ENCODE measurements at places on chromosomes 2 and 18.
A peak's percentile ranks its signal among the peaks of the same experiment; 100 is the strongest.

- no peak overlapping the region for H3K4me3 ChIP-seq
- H3K36me3 ChIP-seq = peaks cover 69% of the 10 kb centered on the region
- H3K27me3 ChIP-seq = no peaks in the 10 kb centered on the region
- no peak for DNase-seq
Measured at GRCh38 chr18:23881778-23882177, 132.8 kb upstream of the TTC39C start.

- H3K27me3 ChIP-seq = no peaks in the 10 kb centered on the region
- no peaks in the 10 kb centered on the region for H3K4me1 ChIP-seq
- H3K27ac ChIP-seq = no peak overlapping the region
- no peak for DNase-seq
Measured at GRCh38 chr18:64392202-64392601, 243.3 kb upstream of the LINC00305 start.

GRCh38 chr2:14706201-14706600 is 73.7 kb downstream of the LRATD1 start:
- no peaks in the 10 kb centered on the region for H3K27me3 ChIP-seq
- H3K4me3 ChIP-seq = no peak overlapping the region
- H3K4me1 ChIP-seq = no peaks in the 10 kb centered on the region
- DNase-seq = no peak

GRCh38 chr2:75311993-75312392 is 112.7 kb upstream of the TACR1 start:
- peaks cover 8% of the 10 kb centered on the region for H3K4me1 ChIP-seq
- H3K4me3 ChIP-seq = no peak overlapping the region
- no peak for DNase-seq

- peaks cover 39% of the 10 kb centered on the region for H3K27me3 ChIP-seq
- DNase-seq = no peak
- H3K36me3 ChIP-seq = no peaks in the 10 kb centered on the region
- no peak overlapping the region for H3K4me3 ChIP-seq
Measured at GRCh38 chr2:20669562-20670314, 2.8 kb downstream of the GDF7 start.

- H3K36me3 ChIP-seq = peaks cover 4% of the 10 kb centered on the region
- DNase-seq = no peak
- no peak overlapping the region for H3K4me3 ChIP-seq
- no peaks in the 10 kb centered on the region for H3K27me3 ChIP-seq
Measured at GRCh38 chr2:3195641-3196476, 181.8 kb downstream of the EIPR1 start.

- no peak for DNase-seq
- H3K4me1 ChIP-seq = peaks cover 25% of the 10 kb centered on the region
- peaks cover 8% of the 10 kb centered on the region for H3K36me3 ChIP-seq
Measured at GRCh38 chr2:15731213-15731888, 139.7 kb downstream of the DDX1 start.

- H3K4me3 ChIP-seq = no peak overlapping the region
- no peak overlapping the region for H3K27ac ChIP-seq
- peaks cover 87% of the 10 kb centered on the region for H3K27me3 ChIP-seq
- H3K36me3 ChIP-seq = peaks cover 16% of the 10 kb centered on the region
- no peak for DNase-seq
- H3K4me1 ChIP-seq = peaks cover 9% of the 10 kb centered on the region
Measured at GRCh38 chr2:73172963-73173362, 29.4 kb upstream of the NOTO start.

- DNase-seq = no peak
- no peak overlapping the region for H3K4me3 ChIP-seq
- no peaks in the 10 kb centered on the region for H3K27me3 ChIP-seq
- H3K36me3 ChIP-seq = no peaks in the 10 kb centered on the region
- H3K4me1 ChIP-seq = no peaks in the 10 kb centered on the region
- no peak overlapping the region for H3K27ac ChIP-seq
Measured at GRCh38 chr18:69257861-69258458, 142.7 kb upstream of the DOK6 start.

DNA sequence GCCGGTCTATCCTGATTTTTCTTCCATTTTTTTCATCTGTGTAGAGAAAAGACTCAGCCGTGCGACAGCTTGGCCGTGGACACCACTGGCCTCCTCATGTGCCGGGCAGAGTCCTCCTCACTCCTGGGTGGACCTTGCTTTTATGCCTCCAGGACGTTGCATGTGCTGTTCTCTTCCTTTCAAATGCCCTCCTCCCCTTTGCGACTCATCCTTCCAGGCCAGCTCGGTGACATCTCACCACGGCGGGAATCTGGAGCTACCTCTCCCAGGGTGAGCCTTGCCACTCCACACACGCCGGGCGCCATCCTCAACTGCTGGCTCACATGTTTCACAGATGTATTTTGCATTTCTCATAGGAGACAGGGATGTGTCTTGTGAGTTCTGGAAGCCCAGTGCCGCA is 198.5 kb upstream of the HDAC4 start:
- H3K4me3 ChIP-seq = no peak overlapping the region
- peaks cover 69% of the 10 kb centered on the region for H3K27me3 ChIP-seq
- H3K36me3 ChIP-seq = no peaks in the 10 kb centered on the region

- DNase-seq = no peak
- H3K36me3 ChIP-seq = no peaks in the 10 kb centered on the region
- H3K4me3 ChIP-seq = no peak overlapping the region
- no peaks in the 10 kb centered on the region for H3K27me3 ChIP-seq
Measured at GRCh38 chr2:191202209-191202721, 42.9 kb upstream of the MYO1B start.

DNA sequence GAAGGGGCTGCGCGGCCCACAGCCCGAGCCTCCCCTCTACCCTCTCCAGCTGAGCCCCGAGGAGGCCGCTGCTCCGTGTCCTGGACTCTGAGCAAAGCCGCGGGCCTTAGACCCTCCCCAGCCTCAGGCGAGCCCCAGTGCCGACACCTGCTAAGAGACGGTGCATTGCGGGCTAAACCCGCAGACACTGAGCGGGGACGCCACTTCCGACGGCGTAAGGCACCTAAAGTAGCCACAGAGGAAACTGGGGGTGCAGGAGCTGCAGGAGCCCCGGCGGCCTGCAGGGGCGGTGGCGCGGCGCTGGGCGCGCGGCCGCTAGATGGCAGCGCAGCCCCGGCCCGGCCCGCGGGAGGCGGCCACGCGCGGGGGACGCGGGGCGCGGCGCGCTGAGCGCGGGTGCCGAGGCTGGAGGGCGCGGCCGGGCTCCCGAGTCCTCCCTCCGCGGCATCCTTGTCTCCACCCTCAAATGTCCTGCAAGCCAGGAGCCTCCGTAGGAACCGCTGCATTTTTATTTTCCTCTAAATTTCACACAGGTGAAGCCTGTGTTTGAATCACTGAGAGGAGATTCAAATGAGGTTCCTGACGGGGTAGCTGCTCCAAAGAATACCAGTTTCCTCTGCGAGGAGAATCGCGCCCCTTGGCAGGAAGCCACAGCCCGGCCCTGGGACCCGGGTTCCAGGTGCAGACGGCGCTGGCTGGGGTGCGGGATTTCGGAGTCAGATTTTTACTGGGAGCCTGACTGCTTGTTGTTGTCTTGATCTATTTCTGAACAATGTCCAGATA is 650.5 kb downstream of the GALR1 start:
- H3K27me3 ChIP-seq = peaks cover 12% of the 10 kb centered on the region
- H3K4me3 ChIP-seq = peak overlapping the region; percentile 61
- no peaks in the 10 kb centered on the region for H3K36me3 ChIP-seq
- peak; percentile 81 for DNase-seq
- no peak overlapping the region for H3K27ac ChIP-seq
- no peaks in the 10 kb centered on the region for H3K4me1 ChIP-seq

DNA sequence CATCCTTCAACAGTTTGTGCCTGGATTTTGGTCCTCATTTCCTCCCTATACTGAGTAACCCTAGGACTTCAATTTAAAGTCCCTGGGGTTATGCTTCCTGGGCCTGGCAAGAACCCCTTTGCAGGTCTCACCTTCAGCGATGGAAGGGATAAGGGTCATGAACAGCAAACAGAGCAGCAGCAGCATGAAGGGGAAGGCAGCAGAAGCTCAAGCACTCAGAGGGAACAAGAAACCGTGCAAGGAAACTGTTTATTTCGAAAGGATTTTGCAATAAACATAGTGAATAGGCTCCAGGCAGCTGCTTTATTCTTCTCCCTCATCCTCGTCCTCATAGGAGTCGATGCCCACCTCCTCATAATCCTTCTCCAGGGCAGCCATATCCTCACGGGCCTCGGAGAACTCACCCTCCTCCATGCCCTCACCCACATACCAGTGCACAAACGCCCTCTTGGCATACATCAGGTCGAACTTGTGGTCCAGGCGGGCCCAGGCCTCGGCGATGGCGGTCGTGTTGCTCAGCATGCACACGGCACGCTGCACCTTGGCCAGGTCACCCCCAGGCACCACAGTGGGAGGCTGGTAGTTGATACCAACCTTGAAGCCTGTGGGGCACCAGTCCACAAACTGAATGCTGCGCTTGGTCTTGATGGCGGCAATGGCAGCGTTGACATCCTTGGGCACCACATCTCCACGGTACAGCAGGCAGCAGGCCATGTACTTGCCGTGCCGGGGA is 2.8 kb upstream of the TUBA4B start:
- peak overlapping the region; percentile 54 for H3K4me3 ChIP-seq
- no peaks in the 10 kb centered on the region for H3K27me3 ChIP-seq
- H3K27ac ChIP-seq = peak overlapping the region; percentile 96
- H3K36me3 ChIP-seq = peaks cover 72% of the 10 kb centered on the region
- peaks cover 55% of the 10 kb centered on the region for H3K4me1 ChIP-seq

DNA sequence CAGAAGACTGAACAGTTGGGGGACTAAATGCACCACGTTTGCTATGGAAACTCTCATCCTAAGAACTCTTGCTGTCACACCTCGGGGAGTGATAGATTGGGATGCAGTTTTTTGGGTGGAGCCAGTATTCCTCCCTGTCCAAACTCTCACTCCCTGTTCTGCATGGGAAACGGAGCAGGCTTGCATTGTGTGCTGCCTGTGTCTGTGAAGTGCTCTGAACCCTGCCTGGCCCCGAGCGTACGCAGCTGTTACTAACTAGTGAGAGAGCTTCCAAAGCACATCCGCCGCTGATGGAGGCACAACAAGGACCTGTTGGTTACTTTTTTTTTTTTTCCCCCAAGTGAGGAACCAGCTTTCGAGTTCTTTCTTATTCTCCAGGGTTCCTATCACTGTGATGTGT is 195.5 kb downstream of the ANAPC1 start:
- H3K36me3 ChIP-seq = no peaks in the 10 kb centered on the region
- no peaks in the 10 kb centered on the region for H3K27me3 ChIP-seq
- H3K4me3 ChIP-seq = no peak overlapping the region
- no peak for DNase-seq
- H3K4me1 ChIP-seq = no peaks in the 10 kb centered on the region
- no peak overlapping the region for H3K27ac ChIP-seq

GRCh38 chr2:9972621-9973479 is 21.4 kb downstream of the GRHL1 start:
- H3K27ac ChIP-seq = no peak overlapping the region
- H3K4me3 ChIP-seq = no peak overlapping the region
- H3K4me1 ChIP-seq = peaks cover 33% of the 10 kb centered on the region
- peaks cover 8% of the 10 kb centered on the region for H3K36me3 ChIP-seq
